ENCODE measurements at places on chromosomes 13 and 19.

GRCh38 chr13:84237143-84237542, 354.9 kb upstream of the SLITRK1 start:
- DNase-seq = no peak

GRCh38 chr19:45528149-45528743, 21.0 kb downstream of the VASP start:
- peak; percentile 28 for DNase-seq

- DNase-seq = no peak
These were observed 3.1 kb upstream of the GRK1 start for GRCh38 chr13:113663934-113664333.

DNA sequence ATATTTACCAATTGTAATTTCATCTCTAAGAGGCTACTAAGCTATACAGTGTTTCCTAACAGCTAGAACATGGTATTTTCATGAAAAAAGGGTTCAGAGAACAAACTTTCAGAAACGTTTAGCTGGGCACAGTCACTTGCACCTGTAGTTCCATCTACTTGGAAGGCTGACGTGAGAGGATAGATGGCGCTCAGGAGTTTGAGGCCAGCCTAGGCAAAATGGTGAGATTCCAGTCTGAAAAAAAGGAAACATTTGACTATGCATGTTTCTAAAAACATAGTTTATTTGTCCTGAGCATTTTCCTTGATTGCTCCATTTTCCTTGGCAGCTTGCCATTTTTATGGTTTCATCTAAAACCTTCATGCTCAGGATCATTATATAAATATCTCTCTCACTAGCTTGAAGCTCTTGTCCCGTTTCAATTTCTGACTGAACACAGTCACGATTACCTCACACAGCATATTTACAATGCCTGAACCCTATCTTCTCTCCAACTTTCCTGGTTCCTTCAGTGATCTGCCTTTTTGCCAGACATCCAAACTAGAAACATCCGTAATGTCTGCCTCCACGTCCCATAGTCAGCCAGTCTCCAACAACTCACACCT, 200.8 kb downstream of the RGCC start:
- DNase-seq = no peak

- no peak for DNase-seq
These were observed 9.5 kb downstream of the GAS6 start for GRCh38 chr13:113854238-113855011.

GRCh38 chr19:33484226-33484774, 37.3 kb downstream of the PEPD start:
- DNase-seq = no peak

DNA sequence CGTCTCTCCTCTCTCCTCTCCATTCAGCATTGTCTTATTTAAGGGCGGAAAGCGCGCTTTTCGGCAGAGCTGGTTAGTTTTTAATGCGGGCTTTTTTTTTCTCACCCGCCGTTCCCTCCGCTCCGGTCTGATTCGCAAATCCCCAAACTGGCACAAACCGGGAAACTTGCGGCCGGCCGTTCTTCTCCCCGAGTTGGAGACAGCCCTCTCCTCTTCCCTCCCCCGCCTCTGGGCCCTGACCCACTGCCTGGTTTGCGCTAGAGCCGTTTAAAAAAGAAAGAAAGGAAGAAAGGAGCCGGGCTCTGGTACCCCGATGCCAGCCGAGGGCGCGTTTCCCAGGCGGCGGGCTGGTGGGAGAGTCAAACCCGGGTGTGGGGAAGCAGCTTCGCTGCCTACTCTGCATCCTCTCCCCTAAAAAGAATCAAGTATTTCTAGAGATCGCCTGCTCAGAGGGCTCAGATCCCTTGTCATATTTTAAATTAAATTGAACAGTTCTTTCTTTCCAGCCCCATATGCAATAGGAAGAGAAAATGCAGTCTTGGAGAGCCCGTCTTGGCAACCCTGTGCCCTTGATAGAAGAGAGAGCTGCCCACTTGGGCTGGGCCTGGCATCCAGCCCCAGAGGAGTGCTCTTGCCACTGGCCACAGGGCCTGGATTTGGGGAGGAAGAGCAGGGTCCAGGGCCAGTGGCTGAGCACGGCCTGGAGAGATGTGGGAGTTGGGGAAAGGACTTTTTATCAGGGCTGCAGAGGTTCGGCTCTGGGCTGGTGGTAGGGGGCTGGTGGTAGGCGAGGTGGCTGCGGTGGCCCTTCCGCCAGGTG, 19.0 kb downstream of the NFIX start:
- DNase-seq = no peak

GRCh38 chr19:54556194-54556593, 17.4 kb upstream of the LILRA2 start:
- no peak for DNase-seq

- DNase-seq = no peak
These were observed 102.2 kb downstream of the MTUS2 start for GRCh38 chr13:28922341-28922740.

- DNase-seq = no peak
These were observed 783.7 kb downstream of the PCDH9 start for GRCh38 chr13:66446413-66446812.

- DNase-seq = no peak
These were observed 61.9 kb upstream of the ATP12A start for GRCh38 chr13:24618011-24618955.

DNA sequence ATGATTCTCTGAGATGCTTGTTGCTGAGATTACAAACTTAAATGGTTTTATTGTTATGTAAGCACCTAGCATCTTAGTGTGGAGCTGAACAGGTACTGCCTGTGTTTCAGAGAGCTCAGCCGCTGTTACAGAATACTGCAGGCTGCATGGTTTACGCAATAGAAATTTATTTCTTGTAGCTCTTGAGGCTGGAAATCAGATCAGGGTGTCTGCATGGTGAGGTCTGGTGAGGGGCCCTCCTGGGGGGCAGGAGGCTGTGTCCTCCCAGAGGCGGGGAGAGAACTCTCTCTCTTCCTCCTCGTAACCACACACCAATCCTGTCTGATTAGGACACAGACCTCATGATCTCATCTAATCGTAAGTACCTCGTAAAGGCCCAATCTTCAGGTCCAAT, 13.1 kb downstream of the ATP11A start:
- DNase-seq = no peak

GRCh38 chr13:107906131-107906530, 309.2 kb downstream of the LIG4 start:
- DNase-seq = no peak

DNA sequence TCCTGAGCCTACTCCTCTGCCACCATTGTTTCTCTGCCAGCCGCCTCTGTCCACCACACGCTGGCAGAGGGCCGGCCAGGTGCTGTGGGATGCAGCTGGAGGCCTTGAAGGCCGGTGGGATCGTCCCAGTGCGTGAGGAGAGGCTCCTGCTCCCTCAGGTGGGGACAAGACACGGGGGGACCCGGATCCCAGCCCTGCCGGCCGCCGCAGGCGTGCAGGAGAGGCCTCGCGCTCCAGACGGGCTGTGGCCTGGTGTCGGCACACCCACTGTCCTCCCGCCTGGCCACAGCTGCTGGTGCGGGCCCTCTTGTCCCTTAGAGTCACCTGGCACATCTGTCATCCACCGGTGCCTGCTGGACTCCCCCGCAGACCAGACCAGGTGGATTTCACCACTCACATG, 18.1 kb upstream of the GNA15 start:
- DNase-seq = no peak

DNA sequence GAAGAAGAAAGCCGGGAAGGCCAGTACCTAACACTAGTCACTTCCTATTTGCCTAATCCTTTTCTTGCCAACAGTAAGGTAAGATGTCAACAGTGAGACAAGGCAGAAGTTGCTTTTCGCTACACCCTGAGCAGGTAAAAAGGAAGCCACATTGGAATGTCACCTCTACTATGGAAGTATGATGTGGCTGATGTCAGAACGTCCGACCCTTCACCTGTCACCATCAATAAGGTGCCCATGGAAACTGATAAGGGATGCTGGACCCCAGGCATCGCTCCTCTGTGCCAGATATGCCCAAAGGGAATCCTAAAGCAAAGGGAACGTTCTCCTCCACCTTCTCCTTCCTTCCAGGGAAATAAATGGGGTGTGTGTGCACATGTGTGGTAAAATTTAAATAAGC, 34.3 kb downstream of the COL4A1 start:
- no peak for DNase-seq

- DNase-seq = peak; percentile 89
These were observed at the start of gene SPINT2 for GRCh38 chr19:38264486-38265212. Gene SPINT2 (plus strand): TSS chr19:38264573. CDS start chr19:38264893, 320 bp downstream.

DNA sequence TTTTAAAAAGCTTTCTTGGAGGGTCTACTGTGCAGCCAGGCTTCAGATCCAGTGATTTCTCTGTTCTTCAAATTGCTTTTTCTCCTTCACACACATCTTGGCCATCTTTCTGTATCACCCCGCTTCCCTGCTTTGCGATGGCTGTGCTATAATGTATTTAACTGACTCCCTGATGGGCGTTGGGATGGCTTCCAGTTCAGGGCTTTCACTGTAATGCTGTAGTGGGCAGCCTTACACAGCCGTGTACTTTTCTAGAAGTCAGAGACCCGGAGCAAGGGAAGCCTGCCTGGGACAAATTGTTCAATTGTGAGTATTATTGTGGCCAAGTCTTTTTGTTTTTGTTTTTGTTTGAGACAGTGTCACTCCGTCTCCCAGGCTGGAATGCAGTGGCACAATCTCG, 19.4 kb upstream of the PAK4 start:
- no peak for DNase-seq

DNA sequence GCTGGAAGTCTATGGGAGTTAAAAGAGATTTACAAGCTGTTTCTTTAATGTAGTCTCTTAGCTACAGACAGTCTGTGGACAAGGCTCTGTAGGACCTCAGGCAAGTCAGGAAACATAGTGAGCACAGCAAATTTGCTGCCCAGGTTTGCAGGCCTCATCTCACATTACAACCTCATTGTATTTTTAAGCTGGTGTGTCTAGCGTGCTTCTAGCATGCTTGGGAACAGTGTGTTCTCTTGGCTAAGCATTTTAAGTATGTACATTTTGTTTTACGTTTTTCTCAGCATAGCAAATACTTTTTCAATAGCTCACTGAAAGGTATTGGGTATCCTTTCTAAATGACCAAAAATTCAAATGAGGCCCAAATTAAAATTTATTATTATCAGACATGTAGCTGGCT, 113.2 kb downstream of the STARD13 start:
- no peak for DNase-seq

DNA sequence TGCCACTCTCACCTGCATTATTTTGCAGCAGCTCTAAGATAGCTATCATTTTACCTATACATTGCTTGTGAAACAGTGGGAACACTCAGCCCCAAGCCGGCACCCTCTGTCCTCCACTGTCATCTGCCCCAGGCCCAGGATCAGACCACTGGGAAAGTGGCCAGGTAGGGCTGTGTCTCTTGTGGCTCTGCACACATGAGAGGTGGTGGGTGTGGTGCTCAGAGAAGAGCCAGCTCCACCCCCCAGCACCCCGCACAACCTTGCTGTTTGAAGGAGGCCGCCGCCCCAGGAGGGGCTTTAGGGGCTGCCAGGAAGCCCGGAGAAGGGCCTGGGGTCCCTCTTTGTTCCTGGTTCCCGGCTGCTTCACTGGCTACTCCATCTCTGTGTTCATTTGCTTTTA, 26.6 kb downstream of the PPP1R37 start:
- no peak for DNase-seq

- DNase-seq = no peak
These were observed 8.8 kb downstream of the YIPF2 start for GRCh38 chr19:10919352-10920287.

GRCh38 chr13:21971662-21972621, 301.1 kb downstream of the FGF9 start:
- DNase-seq = no peak

DNA sequence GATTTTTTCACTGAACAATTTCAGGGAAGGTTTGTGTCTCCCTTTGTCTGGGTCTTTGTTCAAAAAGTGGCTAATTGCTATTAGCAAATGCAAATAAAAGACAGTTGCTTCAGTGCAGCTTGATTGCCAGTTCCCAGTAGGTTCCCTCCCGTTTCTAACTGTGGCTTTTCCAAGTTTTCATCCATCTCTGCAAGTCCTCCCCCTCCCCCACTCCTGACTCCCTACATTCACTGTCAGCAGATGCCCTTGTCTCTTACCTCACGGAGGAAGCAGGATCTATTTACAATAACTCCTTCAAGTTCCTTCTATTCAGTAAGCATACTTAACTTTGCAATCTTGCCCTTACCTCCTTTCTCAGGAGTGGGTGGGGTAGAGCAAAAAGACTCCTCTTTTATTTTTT, 55.4 kb upstream of the SCEL start:
- no peak for DNase-seq

GRCh38 chr19:30488191-30488590, 116.0 kb downstream of the ZNF536 start:
- no peak for DNase-seq

- DNase-seq = no peak
These were observed 489.7 kb downstream of the COG6 start for GRCh38 chr13:40145139-40145538.

GRCh38 chr19:33950091-33950750, 153.6 kb downstream of the KCTD15 start:
- DNase-seq = no peak

GRCh38 chr13:31236211-31236786, 36.5 kb downstream of the B3GLCT start:
- no peak for DNase-seq

DNA sequence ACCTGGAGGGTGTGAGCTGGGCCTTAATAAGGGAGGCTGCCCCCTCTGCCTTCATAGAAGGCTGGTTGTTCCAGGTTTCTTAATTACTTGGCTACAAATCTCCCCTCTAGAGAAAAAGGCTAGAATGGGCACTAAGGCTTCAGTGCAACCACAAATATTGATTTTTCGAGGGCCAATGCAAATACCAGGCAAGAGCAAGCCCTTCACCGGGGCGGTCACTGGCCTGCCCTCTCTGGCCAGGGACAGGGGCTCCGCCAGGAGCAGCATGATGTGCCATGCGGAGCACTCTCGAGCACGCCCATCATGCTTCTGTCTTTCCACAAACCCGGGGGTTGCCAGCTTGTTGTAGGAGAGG, 127.8 kb upstream of the SPACA7 start:
- no peak for DNase-seq

DNA sequence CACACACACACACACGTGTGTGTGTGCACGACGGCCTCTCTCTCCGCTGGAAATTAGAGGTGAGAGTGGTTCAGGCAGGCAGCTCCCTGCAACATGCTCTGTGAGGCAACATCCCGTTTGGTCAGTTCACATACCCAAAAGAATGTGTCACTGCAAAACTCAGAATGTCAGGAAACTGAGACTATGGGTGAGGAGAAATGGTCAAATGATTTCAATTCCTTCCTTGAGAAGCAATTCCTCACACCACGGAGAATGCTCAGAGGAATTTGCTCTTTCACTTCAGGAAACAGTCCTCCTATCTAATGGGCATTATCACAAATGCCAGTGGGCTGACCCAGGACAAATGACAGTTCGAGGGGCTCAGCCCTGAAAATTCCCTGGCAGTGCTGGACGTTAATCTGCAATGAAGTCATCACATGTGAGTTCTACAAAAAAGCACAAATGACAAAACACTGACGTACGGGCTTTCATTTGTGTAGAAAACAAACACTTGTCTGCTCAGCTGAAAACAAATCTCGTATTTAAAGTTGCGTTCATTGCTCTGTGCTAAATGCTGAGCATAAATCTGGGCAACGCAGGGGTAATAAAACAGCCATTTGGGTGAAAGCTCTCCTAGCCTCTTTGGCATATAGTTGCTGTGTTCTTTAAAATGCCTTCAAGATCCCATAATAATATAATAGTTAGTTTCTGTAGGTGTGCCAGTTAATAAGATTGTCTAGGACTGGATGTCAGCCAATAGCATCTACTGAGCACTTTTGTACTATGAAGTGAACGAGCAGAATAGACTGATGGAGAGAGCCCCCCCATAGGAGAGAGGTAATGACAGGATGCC, 18.6 kb upstream of the LATS2 start:
- no peak for DNase-seq

- no peak for DNase-seq
These were observed 406.9 kb downstream of the RFC3 start for GRCh38 chr13:34224877-34225276.

All from progenitor cell of endocrine pancreas (in vitro differentiated cells).